ENCODE measurements at places on chromosomes 6 and 20. TPM values are rescaled to one million over a fixed set of nuclear protein-coding genes. Genes with fewer than 3 reads are reported as not detected.
A peak's percentile ranks its signal among the peaks of the same experiment; 100 is the strongest.

DNA sequence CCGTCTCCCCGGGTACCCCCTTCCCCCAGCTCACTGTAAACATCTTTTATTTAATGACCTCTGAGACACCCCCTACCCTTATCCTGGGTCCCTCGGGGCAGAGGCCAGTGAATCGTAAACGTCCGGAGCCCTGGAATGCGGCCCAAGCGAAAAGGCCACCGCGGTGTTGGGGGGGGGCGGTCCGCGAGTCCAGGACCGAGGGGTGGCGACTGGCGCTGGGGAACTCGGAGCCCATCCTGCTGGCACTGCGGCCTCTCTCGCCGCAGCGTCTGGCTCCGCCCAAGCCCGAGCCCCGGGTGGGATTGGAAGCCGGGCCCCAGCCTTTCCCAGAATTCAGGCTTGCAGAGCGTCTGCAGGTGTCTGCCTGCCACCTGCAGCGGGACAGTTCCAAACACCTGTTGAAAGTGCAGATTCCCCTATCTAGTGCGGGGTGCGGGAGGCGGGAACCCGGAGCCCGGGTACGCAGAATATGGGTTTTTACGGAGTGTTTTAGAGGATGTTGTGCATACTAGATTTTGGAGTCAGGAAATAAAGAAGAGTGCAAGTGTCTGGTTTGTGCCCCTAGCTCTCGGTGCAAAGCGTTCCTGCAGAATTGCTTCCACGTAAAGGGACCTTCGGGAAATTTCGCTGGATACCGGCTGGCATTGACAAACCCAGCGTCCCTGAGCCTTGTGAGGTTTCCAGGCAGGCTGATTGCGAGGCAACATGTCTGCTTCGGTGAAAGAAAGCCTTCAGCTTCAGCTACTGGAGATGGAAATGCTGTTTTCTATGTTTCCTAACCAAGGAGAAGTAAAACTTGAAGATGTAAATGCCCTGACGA lies 800 bp downstream of the RWDD2A start:
- H3K36me3 ChIP-seq, result no peaks in the 10 kb centered on the region
- DNase-seq, result peak; percentile 12
- H3K27ac ChIP-seq, result peak overlapping the region; percentile 85
- H3K4me3 ChIP-seq, result peak overlapping the region; percentile 88

DNA sequence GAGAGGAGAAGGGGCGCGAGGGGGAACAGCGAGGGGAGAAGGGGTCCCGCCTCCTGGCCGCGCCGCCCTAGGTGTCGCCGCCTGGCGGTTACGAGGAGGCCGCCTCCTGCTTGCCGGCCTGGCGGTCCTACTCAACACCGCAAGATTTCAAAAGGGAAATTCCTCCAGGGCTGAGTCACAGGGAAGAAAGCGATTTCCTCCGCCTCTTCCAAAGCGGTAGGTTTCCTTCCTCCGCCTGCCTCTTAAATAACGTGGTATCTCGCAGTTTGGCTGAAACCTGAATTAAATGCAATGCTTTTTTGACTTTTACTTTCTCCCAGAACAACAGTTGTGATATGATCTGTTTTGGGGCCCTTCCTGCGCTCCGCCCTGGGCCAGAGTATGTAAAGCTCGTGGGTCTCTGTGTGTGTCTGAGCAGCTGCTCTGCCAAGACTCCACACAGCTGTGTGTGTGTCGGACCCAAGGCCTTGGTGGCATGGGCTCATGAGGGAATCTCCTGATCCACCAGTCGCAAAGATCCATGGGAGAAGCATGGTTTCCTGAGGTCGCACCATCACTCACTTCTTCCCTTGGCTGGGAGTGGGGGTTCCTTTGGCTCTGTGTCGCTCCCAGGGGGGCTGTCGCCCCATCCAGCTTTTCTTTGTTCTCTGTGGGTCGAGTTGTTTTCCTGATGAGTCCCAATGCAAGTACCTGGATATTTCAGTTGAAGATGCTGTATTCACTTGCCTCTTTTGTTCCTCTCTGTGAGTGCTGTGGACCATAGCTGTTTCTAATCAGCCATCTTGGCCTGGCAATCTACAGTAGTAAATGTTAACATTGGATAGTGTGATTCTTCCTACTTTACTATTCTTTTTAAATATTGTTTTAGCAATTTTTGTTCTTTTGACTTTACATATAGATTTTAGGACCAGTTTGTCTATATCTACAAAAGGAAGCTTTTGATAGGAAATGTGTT lies 31.6 kb upstream of the NOTCH4 start:
- no peaks in the 10 kb centered on the region for H3K36me3 ChIP-seq
- DNase-seq, result peak; percentile 31
- H3K27ac ChIP-seq, result no peak overlapping the region
- peak overlapping the region; percentile 32 for H3K4me3 ChIP-seq

DNA sequence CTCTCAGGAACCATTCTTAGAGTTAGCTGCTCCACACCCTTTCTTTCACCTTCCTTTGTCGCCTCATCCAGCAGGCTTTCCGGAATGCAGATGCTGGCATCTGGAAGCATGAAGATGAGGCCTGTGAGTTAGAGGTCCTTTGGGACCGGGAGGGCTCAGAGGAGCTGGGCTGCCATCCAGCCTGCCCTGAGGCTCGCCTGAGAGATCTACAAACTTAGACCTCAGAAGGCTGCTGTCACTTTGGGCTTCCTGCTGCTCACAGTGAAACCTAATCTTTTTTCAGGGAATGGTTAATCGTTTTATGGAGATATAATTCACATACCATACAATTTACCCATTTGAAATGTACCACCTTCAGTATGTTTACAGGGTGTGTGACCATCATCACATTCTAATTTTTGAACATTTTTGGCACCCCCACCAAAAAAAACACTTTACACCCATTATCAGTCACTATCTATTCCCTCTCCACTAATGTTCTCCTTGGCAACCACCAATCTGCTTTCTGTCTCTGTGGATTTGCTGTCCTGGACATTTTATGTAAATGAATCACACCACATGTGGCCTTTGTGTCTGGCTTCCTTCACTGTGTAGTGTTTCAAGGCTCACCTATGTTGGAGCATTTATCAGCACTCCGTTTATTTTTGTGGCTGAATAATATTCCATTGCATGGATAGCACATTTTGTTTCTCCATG lies 20.0 kb upstream of the MPC1 start:
- H3K36me3 ChIP-seq, result no peaks in the 10 kb centered on the region
- no peak for DNase-seq
- no peak overlapping the region for H3K27ac ChIP-seq
- H3K4me3 ChIP-seq, result no peak overlapping the region

DNA sequence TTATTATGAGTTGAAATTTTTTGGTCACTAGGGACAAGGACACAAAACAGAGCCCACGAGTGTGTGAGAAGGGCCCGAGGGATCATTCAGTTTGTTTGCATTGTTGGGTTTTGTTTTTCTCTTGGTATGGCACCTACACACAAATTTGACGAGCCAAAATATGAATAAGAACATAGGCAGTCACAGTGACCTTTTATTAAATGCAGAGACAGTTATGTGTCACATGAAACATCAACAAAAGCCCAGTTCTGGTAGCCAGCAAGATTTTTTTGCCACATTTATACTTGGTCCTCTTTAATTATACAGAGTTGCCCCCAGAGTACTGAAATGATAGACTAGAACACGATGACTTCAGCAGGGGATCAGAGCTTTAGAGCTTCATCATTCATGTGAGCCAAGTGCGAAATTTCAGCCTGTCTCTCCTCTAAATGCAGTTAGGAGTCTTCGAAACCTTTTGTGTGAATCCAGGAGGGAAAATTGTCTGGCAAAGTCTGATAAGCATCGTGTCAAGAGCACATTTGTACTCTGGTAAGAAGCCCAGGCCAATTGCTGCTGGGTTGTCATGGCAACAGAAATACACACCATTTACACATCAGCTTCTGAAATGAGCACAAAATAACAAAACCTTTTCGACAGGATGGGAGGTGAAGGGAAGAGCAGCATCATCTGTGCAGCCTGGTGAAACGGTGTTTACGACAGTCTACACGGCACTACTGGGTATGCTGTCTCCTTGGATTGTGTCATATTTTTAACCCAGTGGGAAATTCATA lies 79.2 kb upstream of the RIPOR2 start:
- DNase-seq, result no peak
- H3K4me3 ChIP-seq, result peak overlapping the region; percentile 42
- no peaks in the 10 kb centered on the region for H3K27me3 ChIP-seq
- no peaks in the 10 kb centered on the region for H3K36me3 ChIP-seq

DNA sequence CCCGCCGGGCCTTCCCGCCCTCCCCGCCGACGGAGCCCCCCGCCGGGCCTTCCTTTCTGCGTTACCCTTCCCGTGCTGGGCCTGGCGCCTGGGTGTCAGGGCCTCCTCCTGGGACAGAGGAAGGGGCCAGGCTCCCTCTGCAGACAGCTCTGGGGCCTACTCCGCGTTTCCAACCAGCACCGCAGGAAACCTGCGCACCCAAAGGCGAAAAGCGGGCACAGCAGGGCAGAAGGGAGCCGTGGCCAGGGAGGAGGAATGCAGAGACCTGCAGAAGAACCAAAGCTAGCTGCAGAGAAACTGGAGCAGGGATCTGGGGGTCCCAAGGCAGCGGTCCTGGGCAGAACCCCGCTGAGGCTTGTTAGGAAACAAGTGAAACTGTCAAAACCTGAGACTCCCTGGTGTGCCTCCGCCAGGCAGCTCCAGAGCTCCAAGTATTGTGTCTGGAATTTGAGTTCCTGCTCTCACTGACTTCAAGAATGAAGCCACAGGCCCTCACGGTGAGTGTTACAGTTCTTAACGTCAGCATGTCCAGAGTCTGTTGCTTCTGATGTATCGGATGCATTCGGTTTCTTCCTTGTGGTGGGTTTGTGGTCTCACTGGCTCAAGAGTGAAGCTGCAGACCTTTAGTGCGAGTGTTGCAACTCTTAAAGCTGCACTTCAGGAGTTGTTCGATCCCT lies 33.3 kb downstream of the IRF4 start:
- no peak overlapping the region for H3K27ac ChIP-seq
- no peaks in the 10 kb centered on the region for H3K27me3 ChIP-seq
- no peaks in the 10 kb centered on the region for H3K36me3 ChIP-seq
- no peak overlapping the region for H3K4me3 ChIP-seq

GRCh38 chr6:116351101-116351500 lies 19.6 kb upstream of the DSE start:
- no peaks in the 10 kb centered on the region for H3K36me3 ChIP-seq
- no peaks in the 10 kb centered on the region for H3K4me1 ChIP-seq
- H3K27ac ChIP-seq, result no peak overlapping the region
- DNase-seq, result no peak
- H3K4me3 ChIP-seq, result no peak overlapping the region

Gene KCNK5
- total RNA-seq, result 28.4 TPM
